ENCODE measurements at places on chromosomes 5 and 9. TPM values are rescaled to one million over a fixed set of nuclear protein-coding genes. Genes with fewer than 3 reads are reported as not detected.
A peak's percentile ranks its signal among the peaks of the same experiment; 100 is the strongest.

LPAR1 gene
- total RNA-seq = not detected

TMEM250 gene
- total RNA-seq = 40.9 TPM

SCGB3A1 gene
- not detected for total RNA-seq

ISL1 gene
- total RNA-seq = not detected

TRAF1 gene
- 18.8 TPM for total RNA-seq

IRX1 gene
- not detected for total RNA-seq

IFNA4 gene
- total RNA-seq = not detected

GSN gene
- 33.7 TPM for total RNA-seq

LOX gene
- not detected for total RNA-seq

- peak; percentile 62 for DNase-seq
- H3K27ac ChIP-seq = no peak overlapping the region
- peaks cover 6% of the 10 kb centered on the region for H3K4me1 ChIP-seq
- H3K4me3 ChIP-seq = no peak overlapping the region
- H3K36me3 ChIP-seq = no peaks in the 10 kb centered on the region
- H3K27me3 ChIP-seq = no peaks in the 10 kb centered on the region
Observed at GRCh38 chr9:95193067-95193466, 124.4 kb downstream of the FANCC start.

- peak overlapping the region; percentile 81 for H3K27ac ChIP-seq
- peak overlapping the region; percentile 87 for H3K4me3 ChIP-seq
- peaks cover 36% of the 10 kb centered on the region for H3K36me3 ChIP-seq
- peaks cover 33% of the 10 kb centered on the region for H3K4me1 ChIP-seq
- no peaks in the 10 kb centered on the region for H3K27me3 ChIP-seq
- peak; percentile 69 for DNase-seq
Observed at GRCh38 chr5:149345892-149346222, 558 bp downstream of the GRPEL2 start.

DNA sequence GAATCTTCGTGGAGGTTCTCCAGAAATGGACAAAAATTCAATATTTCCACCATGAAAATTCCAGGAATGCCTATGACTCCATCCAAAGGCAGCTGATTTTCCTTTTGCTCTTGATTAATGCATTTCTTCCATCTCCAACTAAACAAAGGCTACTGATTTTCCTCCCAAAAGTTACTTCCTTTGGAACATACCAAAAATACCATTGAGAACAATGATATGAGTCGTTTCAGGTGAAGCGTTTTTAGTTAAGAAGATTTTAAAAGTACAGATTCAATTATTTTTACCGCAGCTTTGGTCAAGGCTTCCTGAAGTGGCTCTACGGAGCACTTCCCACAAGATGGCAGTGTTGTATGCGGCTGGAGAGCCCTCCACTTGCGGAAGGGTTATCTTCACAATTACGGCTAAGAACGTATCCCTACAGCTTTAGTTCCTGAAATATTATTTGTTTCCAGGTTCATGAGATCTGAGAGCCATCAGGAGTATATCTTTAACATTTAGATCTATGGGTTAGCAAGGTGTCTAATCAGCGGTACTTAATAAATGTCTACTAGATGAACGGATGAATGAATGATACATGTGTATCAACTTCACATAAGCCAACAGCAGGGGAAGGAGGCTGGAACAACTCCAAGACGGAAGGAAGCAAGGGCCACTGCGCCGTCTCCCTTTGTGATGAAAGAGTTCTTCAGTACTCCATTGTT lies 35.9 kb upstream of the ARSB start:
- H3K4me1 ChIP-seq = no peaks in the 10 kb centered on the region
- no peak overlapping the region for H3K4me3 ChIP-seq
- no peaks in the 10 kb centered on the region for H3K36me3 ChIP-seq
- H3K27ac ChIP-seq = no peak overlapping the region
- H3K27me3 ChIP-seq = no peaks in the 10 kb centered on the region

DNA sequence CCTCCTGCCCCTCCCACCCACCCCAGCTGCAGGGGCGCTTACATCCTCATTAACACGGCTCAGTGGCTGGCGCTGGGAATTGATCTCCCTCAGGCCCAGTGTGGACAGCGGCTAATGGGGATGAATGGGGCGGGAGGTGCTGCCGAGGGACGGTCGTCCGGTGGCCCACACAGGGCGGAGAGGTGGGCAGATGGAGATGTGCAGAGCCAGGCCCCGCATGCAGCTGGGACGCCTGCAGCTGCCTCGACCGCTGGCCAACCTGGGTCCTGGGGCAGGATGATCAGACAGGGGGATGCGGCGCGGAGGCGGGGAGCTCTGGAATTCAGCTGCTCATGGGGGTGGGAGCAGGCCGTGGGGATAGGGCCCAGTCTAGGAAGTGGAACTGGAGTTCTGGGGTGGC lies 17.6 kb downstream of the TSPAN17 start:
- no peaks in the 10 kb centered on the region for H3K27me3 ChIP-seq
- no peak overlapping the region for H3K4me3 ChIP-seq
- peaks cover 5% of the 10 kb centered on the region for H3K4me1 ChIP-seq

GRCh38 chr9:105436783-105437182 lies 11.1 kb upstream of the FSD1L start:
- H3K36me3 ChIP-seq = no peaks in the 10 kb centered on the region
- H3K27me3 ChIP-seq = no peaks in the 10 kb centered on the region
- H3K4me1 ChIP-seq = no peaks in the 10 kb centered on the region
- H3K4me3 ChIP-seq = no peak overlapping the region

DNA sequence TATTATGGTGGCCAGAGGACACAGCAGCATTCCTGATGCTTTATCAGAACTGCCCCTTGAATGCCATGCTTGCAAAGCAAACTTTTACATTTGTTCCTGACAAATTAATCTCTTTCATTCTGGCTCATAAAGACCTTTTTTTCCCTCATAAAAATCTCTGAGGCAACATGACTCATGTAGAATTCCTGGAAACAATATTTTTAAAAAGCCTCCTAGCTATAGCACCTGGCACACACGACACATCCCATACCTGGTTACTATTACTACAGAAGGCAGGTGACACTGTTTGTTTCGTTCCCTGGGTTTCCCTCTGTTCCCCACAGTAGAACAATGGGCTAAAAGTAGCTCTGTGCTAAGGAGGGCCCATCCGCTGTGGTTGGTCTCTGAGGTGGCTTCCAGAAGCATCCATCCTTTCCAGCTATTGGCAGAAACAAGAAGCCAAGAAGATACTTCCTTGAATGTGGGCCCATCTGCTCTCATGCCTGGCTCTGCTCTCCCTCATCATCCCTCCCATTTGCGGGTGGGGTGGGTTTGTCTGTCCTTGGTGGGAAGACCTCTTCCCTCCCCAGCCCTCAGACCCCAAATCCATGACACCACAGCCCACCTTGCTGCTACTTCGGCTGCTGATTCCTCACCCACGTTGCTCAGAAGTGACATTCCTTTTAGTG lies 59.1 kb downstream of the GALNT12 start:
- no peak overlapping the region for H3K27ac ChIP-seq
- H3K4me3 ChIP-seq = no peak overlapping the region
- peaks cover 17% of the 10 kb centered on the region for H3K4me1 ChIP-seq
- DNase-seq = no peak
- H3K27me3 ChIP-seq = 0 out of 2 replicates have a peak, but pooled peaks cover 2% of the 10 kb centered on the region
- H3K36me3 ChIP-seq = no peaks in the 10 kb centered on the region

- no peaks in the 10 kb centered on the region for H3K4me1 ChIP-seq
- H3K4me3 ChIP-seq = no peak overlapping the region
- H3K36me3 ChIP-seq = no peaks in the 10 kb centered on the region
- H3K27ac ChIP-seq = no peak overlapping the region
- H3K27me3 ChIP-seq = no peaks in the 10 kb centered on the region
Observed at GRCh38 chr9:135101926-135102325, 14.5 kb downstream of the OLFM1 start.

DNA sequence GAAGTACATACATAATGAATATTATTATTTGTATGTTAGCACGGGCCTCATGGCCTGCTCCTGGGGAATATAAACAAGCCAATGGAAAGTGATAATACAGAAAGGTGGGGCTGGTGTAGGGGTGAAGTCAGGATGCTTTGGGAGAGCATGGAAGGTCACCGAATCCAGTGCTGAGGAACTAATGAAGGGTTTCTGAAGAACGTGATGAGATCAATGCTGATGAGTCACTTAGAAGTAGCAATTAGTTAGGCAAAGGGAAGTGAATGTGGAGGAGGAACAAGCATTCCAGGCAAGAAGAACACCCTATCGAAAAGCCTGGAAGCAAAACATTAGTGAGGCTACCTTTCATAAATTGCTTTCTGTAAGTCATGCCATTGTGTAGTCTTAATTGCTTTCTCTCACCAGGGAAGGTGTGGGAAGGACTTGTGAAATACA lies 2.1 kb downstream of the ANXA1 start:
- H3K36me3 ChIP-seq = no peaks in the 10 kb centered on the region
- no peak overlapping the region for H3K27ac ChIP-seq
- no peak for DNase-seq
- no peaks in the 10 kb centered on the region for H3K4me1 ChIP-seq
- no peak overlapping the region for H3K4me3 ChIP-seq
- no peaks in the 10 kb centered on the region for H3K27me3 ChIP-seq

DNA sequence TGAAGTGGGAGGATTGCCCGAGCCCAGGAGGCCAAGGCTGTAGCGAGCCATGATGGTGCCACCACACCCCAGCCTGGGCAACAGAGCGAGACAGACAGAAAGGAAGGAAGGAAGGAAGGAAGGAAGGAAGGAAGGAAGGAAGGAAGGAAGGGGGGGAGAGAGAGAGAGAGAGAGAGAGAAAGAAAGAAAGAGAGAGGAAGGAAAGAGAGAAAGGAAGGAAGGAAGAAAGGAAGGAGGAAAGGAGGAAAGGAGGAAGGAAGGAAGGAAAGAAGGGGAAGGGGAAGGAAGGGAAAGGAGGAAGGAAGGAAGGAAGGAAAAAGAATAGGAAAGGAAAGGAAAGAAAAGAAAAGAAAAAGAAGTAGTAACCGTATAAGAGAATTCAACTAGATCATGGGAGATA lies 20.8 kb upstream of the LHFPL2 start:
- no peak overlapping the region for H3K27ac ChIP-seq
- no peaks in the 10 kb centered on the region for H3K36me3 ChIP-seq
- no peaks in the 10 kb centered on the region for H3K27me3 ChIP-seq
- no peak overlapping the region for H3K4me3 ChIP-seq

GRCh38 chr5:96327722-96328121 lies 105.3 kb downstream of the PCSK1 start:
- no peaks in the 10 kb centered on the region for H3K36me3 ChIP-seq
- no peak overlapping the region for H3K27ac ChIP-seq
- H3K4me3 ChIP-seq = no peak overlapping the region
- no peaks in the 10 kb centered on the region for H3K4me1 ChIP-seq
- DNase-seq = no peak

GRCh38 chr5:127602896-127603844 lies 45.7 kb upstream of the CTXN3 start:
- H3K27ac ChIP-seq = no peak overlapping the region
- no peaks in the 10 kb centered on the region for H3K36me3 ChIP-seq
- H3K27me3 ChIP-seq = no peaks in the 10 kb centered on the region
- H3K4me1 ChIP-seq = no peaks in the 10 kb centered on the region

GRCh38 chr5:139708877-139709581 lies 60.9 kb downstream of the CXXC5 start:
- no peak for DNase-seq
- H3K4me3 ChIP-seq = no peak overlapping the region
- H3K27ac ChIP-seq = no peak overlapping the region
- H3K36me3 ChIP-seq = no peaks in the 10 kb centered on the region
- H3K4me1 ChIP-seq = peaks cover 49% of the 10 kb centered on the region

GRCh38 chr9:118023644-118024043 lies 319.4 kb downstream of the TLR4 start:
- no peak overlapping the region for H3K4me3 ChIP-seq
- no peaks in the 10 kb centered on the region for H3K4me1 ChIP-seq
- no peaks in the 10 kb centered on the region for H3K36me3 ChIP-seq
- H3K27me3 ChIP-seq = no peaks in the 10 kb centered on the region
- H3K27ac ChIP-seq = no peak overlapping the region

DNA sequence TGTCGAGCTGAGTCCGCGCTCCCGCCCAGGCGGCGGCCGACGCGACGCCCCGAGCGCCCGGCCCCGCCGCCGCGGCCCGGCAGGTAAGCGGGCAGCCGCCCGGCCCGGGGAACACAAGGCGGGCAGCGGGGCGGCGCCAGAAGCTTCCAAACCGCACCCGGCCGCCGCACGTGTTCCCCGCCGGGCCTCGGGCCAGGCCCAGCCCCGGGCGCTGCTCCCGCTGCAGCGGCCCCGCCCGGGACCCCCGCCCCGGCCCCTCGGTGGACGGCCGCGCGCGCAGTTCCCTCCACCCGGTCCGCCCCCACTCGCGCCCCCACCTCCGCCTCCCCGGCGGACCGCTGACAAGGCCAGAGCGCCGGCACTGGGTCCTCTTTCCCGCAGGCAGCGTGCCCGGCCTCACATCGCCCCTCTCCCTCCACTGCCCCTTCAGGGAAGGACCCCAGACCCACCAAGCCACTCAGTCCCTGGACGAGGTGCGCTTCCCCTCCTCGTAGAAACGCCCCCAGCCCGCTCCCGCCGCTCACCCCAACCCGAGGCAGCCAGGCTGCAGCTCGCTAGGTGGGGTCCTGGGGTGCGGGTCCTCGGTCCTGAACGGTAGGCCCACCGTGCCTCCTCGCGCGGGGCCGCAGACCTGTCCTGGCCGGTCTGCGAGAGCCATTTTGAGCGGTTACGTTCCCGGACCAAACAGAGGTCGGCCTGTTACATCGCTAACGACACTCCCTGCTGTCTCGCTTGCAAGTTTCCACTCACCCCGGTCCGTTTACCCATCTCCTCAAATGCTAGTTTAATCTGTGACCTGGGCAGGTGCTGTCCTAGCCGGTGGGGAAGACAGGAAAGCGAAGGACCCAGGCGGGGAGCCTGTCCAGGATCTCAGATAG lies 475 bp downstream of the WDR5 start:
- H3K4me3 ChIP-seq = peak overlapping the region; percentile 97
- peaks cover 6% of the 10 kb centered on the region for H3K36me3 ChIP-seq
- no peaks in the 10 kb centered on the region for H3K27me3 ChIP-seq
- peaks cover 31% of the 10 kb centered on the region for H3K4me1 ChIP-seq

GRCh38 chr9:128033609-128034008 lies 33.5 kb downstream of the NAIF1 start:
- H3K4me1 ChIP-seq = no peaks in the 10 kb centered on the region
- H3K4me3 ChIP-seq = no peak overlapping the region
- H3K27me3 ChIP-seq = no peaks in the 10 kb centered on the region
- DNase-seq = no peak
- no peaks in the 10 kb centered on the region for H3K36me3 ChIP-seq

DNA sequence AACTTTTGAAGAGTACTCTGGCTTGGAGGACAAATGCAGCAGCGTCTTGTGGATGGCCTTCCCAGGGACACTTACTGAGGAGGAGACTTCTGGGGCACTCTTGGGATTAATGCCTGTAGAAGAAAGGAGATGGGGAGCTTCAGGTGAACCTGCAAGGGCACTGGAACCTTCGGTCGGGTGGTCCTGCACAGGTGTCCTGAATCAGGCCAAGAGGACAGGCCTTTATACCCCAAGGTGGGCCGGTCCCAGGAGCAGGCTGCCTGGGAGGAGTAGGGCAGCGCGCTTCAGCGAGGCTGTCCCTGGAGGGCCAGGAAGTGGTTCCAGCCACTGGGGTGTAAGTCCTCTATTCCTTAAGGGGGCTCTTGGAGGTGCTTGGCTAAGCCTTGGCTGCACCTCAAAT lies 27.9 kb downstream of the GADD45G start:
- H3K27ac ChIP-seq = no peak overlapping the region
- no peak for DNase-seq
- no peaks in the 10 kb centered on the region for H3K4me1 ChIP-seq
- H3K36me3 ChIP-seq = no peaks in the 10 kb centered on the region

Data from Karpas-422 (cell line).